Central memory CD4-positive, alpha-beta T cell (primary cell): ENCODE measurements at places on chromosomes 6 and 20.

DNA sequence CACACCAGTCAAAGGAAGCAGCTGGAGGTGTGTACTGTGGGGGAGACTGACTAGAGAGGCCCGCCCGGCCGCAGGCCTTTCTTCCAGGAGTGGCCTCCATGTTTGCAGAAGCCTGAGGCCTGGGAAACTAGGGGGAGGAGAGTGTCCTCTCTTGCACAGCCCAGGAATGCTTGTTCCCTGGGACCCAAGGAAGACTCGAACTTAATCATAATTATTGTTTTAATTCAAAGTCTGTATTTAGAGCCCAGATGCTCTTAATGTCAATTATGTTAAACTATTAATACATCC is 23.1 kb downstream of the BNIP5 start:
- no peak for DNase-seq

GRCh38 chr6:110509617-110510241 is 33.3 kb upstream of the SLC22A16 start:
- DNase-seq = no peak

GRCh38 chr6:44575644-44576043 is 188.1 kb downstream of the CDC5L start:
- no peak for DNase-seq

DNA sequence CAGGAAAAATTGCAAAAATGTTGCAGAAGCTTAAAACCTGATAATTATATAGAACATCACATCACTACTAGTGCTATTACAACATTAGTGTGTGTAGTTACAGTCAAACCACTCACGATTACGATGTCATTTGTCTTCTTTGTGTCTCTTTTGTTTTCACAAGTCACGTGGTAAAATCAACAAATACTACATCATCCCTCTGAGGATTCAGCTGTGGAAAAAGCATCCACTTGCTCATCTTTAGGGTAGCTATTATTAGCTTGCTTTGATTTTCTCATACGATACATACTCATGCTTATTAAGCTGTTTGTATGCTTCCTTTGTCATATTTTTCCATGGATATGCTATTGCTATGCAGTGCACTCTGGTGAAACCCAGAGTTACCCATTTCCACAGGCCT is 22.2 kb upstream of the ATXN1 start:
- DNase-seq = no peak
